ENCODE measurements at places on chromosomes 13 and 19.
A peak's percentile ranks its signal among the peaks of the same experiment; 100 is the strongest.

DNA sequence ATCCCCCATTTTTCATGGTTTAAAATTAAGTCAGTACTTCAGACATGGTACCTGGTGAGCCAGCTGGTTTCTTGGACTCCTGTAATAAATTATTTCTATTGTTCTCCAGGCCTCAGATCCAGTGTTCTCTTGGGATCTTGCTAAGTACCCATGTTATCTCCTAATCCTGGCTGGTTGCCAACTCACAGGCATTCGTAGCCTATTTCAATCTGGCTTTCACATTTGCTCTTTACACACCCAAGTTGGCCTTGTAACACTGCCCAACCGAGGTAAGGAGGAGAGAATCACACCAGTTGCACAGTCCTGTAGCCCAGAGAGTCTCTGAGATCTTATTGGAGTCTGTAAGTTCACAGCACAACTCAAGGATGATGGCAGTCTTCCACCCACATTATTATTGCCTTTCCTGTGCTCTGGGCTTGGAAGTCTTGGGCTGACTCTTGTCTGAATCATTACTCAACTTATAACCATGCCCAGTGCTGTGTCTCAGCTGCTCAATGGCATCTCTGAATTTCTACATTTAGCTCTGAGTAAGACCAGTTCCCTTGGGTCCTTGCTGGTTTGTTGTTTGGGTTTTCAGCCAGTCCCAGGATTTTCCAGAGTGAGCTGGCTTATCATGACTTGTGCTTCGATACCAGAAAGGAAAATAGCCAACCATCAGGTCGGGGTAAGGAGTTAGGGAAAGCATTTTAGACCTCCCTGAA lies 76.6 kb upstream of the KLF12 start:
- DNase-seq: no peak

DNA sequence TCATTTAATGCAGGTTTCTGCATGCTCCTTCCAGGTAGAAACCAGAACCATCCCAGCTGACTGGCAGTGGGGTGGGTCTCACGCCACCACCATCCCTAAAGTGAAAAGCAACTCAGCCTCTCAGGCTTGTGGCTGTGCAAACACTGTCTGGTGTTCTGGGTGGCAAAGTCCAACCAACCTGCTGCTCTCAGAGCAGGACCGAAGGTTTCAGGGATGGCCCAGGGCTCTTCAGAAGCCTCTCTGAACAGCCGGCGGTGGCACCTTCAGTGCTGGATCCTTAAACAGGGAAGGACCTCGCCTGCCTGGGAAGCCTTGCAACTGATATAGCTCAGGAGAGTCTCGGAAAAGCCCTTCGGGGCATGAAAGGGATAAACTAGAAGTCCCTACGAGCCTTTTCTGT lies 100.8 kb downstream of the COL4A1 start:
- no peak for DNase-seq

- DNase-seq: no peak
These were observed 56.1 kb downstream of the KL start for GRCh38 chr13:33072282-33072681.

DNA sequence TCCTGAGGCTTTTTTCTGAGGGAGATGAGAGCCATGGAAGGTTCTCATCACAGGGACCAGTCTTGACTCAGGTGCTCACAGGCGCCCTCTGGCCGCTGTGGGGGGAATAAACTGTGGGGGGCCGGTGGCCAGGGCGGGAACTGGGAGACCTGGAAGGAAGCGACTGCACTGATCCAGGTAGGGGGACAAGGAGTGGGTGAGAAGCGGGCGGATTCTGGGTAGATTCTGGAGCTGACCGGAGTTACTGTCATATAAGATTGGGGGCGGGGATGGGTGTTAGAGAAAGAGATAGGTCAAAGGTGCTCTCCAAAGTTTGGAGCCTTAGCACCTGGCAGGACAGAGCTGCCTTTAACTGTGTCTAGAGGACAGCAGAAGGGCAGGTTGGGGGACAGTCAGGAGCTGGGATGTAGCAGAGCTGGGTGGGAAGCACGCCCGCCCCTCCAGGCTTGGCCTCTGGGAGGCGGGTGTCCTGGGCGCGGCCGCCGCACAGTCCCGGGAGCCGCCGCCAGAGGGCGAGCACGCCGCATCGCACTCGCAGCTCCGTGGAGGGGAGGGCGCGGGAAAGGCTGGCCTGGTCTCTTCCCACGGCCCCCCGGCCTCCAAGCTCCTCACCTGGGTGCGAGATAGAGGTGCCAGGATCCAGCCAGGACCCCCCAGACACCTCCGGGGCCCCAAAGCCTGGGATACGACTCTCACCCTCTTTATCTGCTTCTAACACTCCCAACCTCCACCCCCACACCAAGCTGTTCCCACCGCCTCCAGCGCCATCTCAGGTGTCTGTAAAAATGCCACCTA lies 4.2 kb upstream of the DAND5 start:
- DNase-seq: peak; percentile 75

DNA sequence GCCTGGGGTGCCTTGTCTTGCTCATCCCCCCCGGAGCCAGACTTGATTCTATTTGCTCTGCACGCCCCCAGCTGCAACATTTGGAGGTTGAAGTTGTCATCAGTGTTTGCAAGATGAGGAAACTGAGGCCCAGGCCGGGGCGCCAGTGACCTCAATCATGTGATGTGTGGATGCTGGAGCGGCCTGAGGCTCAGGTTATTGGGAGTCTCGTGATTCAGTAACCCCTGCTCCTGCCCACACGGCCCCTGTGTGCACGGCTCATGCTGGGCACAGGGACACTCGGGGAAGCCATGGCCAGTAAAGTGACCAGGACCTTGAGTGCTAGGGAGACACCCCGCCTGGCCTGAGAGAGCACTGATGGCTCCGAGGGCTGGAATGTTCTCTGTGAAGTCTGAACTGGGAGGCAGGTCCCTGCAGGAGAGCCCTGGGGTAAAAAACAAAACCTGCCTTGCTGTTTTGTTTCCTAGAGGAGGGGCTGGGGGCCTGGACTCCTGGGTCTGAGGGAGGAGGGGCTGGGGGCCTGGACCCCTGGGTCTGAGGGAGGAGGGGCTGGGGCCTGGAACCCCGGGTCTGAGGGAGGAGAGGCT lies 1.9 kb downstream of the FGF21 start:
- no peak for DNase-seq

- DNase-seq: no peak
These were observed 55.9 kb downstream of the ZNF431 start for GRCh38 chr19:21197590-21198295.

DNA sequence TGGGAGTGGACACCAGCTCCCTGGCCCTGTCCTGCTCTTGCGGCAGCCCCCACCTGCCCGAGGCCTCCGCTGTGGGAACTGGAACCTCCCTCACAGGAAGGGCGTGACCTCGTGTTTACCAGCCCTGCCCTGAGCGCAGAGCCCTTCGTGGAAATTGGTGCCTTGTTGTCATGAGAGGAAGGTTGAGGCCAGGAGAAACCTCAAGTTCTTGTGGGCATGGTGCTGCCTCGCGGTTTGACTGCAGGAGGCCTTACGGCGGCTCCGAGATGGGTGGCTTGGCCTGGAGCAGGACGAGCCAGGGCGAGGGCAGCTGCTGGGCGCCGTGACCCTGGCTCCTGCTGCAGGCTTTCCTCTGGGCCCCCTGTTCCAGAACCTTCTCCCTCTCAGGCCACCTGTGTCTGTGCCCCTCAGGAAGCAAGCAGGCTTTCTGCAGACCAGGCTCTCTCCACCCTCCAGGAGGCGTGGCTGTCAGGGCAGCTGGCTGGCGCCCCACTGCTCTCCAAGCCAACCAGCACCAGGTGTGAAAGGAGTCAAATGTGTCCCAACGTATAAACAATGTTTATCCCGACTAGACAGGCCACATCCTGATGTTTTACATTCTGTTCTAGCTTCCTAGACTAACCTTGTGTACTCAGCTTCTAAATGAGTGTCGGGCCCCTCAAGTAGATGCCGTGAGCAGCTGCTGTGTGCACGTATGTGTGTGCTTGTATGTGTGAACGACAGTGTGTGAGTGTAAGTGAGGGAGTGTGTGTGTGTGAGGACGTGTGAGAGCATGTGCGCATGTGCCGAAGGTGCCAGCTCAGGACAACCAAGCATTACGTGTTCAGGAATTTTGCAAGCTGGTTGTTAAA lies 10.4 kb upstream of the RASA3 start:
- no peak for DNase-seq

GRCh38 chr19:32489971-32490370 lies 84.4 kb downstream of the DPY19L3 start:
- DNase-seq: no peak

DNA sequence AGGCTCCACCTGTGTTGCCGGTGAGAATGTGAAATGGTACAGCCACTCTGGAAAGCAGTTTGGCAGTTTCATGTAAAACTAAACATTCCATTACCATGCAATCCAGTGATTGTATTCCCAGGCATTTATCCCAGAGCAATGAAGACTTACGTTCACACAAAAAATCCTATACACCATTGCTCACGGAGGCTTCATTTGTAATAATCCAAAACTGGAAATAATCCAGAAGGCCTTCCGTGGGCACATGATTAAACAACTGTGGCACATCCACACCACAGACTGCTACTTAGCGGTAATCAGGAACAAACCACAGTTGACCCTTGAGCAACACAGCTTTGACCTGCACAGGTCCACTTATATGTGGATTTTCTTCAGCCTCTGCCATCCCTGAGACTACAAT lies 339.7 kb downstream of the MTUS2 start:
- DNase-seq: no peak

DNA sequence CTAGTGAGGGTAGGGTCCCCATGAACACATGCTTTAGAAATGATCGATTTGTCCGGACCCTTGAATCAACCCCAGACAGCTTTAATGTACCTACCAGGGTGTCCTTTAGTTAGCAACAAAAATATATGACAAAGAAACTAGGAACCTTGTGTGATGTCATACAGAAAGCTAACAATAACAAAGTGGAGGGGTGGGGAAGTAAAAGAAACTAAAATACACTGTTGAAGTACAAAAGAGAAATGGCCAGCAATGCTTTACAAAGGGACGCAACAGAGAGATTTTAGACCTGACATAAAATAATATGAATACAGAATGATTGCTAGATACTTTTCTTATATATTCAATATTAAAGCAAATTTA lies 40.0 kb downstream of the DZIP1 start:
- DNase-seq: no peak

Measured in GM18507 (cell line).